ENCODE measurements at places on chromosomes 16 and 17. TPM values are rescaled to one million over a fixed set of nuclear protein-coding genes. Genes with fewer than 3 reads are reported as not detected.
A peak's percentile ranks its signal among the peaks of the same experiment; 100 is the strongest.

- H3K4me3 ChIP-seq, result no peak overlapping the region
- H3K27ac ChIP-seq, result no peak overlapping the region
- no peak for DNase-seq
- no peaks in the 10 kb centered on the region for H3K36me3 ChIP-seq
- H3K4me1 ChIP-seq, result no peaks in the 10 kb centered on the region
- H3K27me3 ChIP-seq, result no peaks in the 10 kb centered on the region
These were observed 10.3 kb upstream of the MED13 start for GRCh38 chr17:62075308-62075815.

DNA sequence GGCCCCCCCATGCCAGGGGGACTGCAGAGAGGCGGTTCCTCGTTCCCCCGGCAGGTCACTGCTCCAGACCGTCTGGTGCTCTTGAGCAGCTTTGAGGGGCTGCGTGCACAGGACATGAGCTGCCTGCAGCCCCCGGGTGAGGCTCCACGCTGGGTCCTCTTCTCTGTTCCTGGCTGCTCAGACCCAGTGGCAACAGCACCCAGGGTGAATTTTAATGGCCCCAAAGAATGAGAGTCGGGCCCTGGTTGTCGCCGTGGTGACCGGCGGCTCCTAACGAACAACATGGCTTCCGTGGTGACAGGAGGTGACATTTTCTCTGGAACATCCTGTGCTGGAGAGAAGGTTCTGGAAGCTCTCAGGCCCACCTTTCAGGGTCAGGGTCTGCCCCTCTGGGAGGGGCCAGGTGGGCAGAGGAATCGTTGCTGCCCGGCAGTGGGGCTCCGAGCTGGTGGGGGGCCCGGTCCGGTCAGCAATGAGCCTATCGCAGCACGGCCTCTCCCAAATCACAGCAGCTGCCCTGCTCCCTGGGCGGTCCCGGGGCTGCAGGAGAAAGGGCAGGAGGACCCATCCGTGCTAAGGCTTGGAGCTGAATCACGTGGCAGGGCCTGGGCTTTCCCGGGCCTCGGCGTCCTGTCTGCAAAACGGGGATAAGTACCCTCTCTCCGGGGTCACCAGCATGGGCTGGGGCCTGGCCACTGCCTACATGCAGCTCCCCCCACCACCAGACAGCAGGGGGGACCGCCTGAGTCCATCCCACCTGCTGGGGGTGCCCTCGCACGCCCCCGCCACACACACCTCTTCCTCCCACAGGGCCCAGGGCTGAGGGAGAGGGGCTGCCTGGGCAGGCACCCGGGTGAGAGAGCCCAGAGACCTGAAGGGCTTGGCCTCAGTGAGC, 3.4 kb upstream of the C1QTNF8 start:
- H3K4me1 ChIP-seq, result peaks cover 14% of the 10 kb centered on the region
- no peak overlapping the region for H3K27ac ChIP-seq
- no peaks in the 10 kb centered on the region for H3K36me3 ChIP-seq

DNA sequence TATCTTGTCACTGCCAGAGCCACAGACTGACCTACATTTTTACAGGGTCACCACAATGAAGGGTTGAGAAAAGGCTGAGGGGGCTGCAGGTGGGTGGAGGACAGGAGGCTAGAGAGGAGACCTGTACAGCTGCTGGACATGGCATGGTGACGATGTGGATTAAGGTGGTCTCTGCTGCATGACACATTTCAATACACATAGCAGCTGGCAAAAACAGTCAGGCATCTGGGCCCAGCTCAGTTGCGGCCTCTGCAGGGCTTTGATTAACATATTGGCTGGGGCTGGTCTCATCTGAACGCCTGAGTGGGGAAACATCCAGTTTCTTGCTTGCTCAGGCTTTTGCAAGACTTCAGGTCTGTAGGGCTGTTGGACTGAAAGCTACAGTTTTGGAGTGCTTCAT, 265.4 kb upstream of the FOXF1 start:
- H3K4me3 ChIP-seq, result no peak overlapping the region
- H3K4me1 ChIP-seq, result no peaks in the 10 kb centered on the region
- no peak overlapping the region for H3K27ac ChIP-seq
- DNase-seq, result no peak

DNA sequence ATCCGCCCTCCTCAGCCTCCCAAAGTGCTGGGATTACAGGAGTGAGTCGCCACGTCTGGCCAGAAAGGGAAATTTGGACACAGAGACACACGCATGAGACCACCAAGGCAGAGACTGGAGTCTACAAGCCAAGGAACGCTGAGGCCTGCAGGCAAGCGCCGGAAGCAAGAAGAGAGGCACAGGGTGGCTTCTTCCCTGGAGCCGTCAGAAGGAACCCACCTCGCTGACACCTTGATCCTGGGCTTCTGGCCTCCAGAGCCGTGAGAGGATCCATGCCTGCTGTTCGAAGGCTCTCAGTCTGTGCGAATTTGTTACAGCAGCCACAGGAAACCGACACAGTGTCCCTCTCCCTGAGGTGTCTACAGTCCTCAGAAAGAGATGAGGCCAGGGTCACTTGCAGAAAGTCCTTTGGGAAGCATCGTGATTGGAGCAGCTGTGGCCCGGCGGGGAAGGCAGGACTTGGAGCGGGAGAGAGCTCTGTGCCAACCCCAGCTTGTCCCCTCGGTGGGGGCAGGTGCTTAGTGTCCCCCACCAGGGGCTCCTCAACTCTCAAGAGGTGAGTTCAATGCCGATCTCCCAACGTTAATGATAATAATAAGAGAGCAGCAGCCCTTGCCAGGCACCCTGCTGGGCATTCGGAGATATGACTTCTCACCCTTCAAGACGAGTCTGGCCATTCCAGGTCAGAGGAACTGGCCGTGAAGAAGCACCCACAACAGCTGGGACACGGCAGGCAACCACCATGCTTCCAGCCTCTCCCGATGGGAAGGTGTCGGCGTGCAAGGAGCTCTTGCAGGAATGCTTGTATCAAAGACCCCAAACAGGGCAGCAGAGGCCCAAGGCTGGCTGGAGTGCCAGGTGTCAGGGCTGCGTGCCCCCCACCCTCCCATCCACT, 68.4 kb upstream of the TNRC6C start:
- H3K4me1 ChIP-seq, result peaks cover 20% of the 10 kb centered on the region
- no peak for DNase-seq
- H3K4me3 ChIP-seq, result no peak overlapping the region
- no peaks in the 10 kb centered on the region for H3K36me3 ChIP-seq

DNA sequence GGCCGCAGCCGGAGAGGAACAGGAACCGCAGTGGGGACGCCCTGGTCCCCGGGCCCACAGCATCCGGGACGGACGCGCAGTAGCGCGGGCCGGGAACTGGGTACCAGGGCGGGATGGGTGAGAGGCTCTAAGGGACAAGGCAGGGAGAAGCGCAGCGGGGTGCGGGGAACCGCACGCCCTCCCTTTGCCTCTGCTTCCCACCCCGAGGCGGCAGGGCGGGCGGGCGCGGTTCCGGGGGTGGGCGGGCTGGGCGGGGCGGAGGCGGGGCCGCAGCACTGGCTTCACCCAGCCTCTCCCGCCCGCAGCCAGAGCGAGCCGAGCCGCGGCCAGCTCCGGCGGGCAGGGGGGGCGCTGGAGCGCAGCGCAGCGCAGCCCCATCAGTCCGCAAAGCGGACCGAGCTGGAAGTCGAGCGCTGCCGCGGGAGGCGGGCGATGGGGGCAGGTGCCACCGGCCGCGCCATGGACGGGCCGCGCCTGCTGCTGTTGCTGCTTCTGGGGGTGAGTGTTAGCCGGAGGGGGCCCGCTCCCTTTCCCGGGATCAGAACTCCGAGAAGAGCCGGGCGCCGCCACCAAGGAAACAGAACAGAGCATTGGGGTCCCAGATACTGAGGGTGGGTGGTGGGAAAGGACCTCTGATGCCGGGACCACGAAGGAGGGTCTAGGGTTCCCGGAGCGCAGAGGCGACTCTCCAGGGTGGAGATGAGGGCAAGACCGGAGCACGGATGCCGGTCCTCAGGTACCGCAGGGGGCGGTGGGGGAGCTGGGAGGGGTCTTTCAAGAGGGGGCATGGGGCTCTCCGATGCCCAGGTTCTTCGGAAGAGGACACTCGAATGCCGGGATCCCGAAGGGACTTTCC, at the start of gene NGFR:
Gene NGFR, plus strand, starts transcription at position 308 of the 856 bp plus-strand sequence. Its CDS starts 125 bp downstream, at position 433.
- peak within 1 kb of the TSS; percentile 69 for H3K4me3 ChIP-seq
- H3K36me3 ChIP-seq, result no peaks in the 10 kb centered on the region
- peak; percentile 88 for DNase-seq
- H3K27me3 ChIP-seq, result peaks cover 43% of the 10 kb centered on the region
- no peak within 1 kb of the TSS for H3K27ac ChIP-seq

GRCh38 chr17:73316919-73317505, 5.2 kb upstream of the CDC42EP4 start:
- DNase-seq, result no peak
- H3K4me1 ChIP-seq, result peaks cover 25% of the 10 kb centered on the region

GRCh38 chr17:77535892-77536291, 395.1 kb downstream of the SEC14L1 start:
- H3K4me1 ChIP-seq, result no peaks in the 10 kb centered on the region
- H3K27ac ChIP-seq, result no peak overlapping the region
- H3K36me3 ChIP-seq, result no peaks in the 10 kb centered on the region
- DNase-seq, result peak; percentile 68

DNA sequence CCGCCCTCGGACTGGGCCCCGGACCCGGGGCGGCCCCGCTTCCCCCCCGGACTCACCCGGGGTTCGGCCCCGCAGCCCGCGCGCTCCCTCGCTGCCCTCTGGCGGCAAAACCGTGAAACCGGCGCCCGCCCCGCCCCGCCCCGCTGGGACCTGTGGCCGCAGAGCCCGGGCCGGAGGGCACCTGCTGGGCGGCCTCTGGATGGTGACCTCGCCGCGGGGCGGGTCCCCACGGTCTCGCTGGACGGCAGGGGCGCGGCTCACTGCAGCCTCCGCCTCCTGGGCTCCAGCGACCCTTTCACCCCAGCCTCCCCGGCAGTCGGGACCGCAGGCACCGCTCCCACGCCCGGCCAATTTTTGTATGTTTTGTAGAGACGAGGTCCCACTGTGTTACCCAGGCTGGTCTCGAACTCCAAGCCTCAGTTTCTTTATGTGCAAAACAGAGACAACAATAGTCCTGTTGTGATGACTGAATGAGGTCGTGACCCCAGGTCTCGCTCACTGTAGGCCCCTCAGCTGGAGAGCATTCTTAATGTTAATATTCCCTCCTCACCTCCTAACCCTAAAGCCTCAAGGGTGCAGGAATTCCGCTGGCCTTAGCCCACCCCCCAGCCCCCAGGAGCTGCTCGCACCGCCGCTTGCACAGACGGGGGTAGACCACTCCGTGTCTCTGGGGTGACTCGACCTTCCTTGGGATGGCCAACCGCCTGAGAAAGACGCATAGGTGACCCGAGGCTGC, 33.7 kb upstream of the RPH3AL start:
- peaks cover 40% of the 10 kb centered on the region for H3K4me1 ChIP-seq
- peaks cover 13% of the 10 kb centered on the region for H3K27me3 ChIP-seq
- no peak overlapping the region for H3K27ac ChIP-seq
- H3K4me3 ChIP-seq, result no peak overlapping the region
- no peaks in the 10 kb centered on the region for H3K36me3 ChIP-seq

The DNAH9 gene
- 0.88 TPM for polyA plus RNA-seq

- H3K36me3 ChIP-seq, result no peaks in the 10 kb centered on the region
- H3K27me3 ChIP-seq, result no peaks in the 10 kb centered on the region
- DNase-seq, result no peak
- no peaks in the 10 kb centered on the region for H3K4me1 ChIP-seq
- H3K4me3 ChIP-seq, result no peak overlapping the region
These were observed 941.0 kb downstream of the KCNJ2 start for GRCh38 chr17:71110326-71110725.

GRCh38 chr17:72240333-72240732, 119.5 kb downstream of the SOX9 start:
- no peaks in the 10 kb centered on the region for H3K4me1 ChIP-seq
- no peak for DNase-seq
- peaks cover 6% of the 10 kb centered on the region for H3K27me3 ChIP-seq
- no peak overlapping the region for H3K27ac ChIP-seq
- H3K36me3 ChIP-seq, result no peaks in the 10 kb centered on the region

Measured in muscle of leg (tissue), 16 donors.